ENCODE measurements at places on chromosomes 7 and 10. TPM values are rescaled to one million over a fixed set of nuclear protein-coding genes. Genes with fewer than 3 reads are reported as not detected.

DNA sequence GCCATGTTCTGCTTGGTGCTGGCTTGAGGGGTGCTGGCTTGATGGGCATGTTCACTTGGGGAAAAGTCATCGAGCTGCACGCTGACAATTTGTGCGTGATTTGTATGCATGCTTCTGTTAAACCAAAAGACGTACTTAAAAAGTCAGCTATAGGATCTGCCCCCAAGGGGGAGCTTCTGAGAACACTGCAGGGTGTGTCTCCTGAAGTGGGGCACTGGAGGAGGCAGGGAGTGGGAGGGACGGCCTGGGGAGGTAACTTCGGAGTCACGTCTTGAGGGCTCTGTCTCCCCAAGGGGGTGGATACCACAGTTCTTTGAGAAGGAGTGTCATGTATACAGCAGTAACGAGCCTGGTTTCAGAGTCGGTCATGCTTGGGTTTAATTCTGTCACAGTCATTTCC, 406.5 kb downstream of the PLXNA4 start:
- no peak for DNase-seq

Gene ZC3HAV1
- 43.4 TPM for total RNA-seq

- DNase-seq: no peak
Observed at GRCh38 chr10:62631241-62631640, 173.3 kb upstream of the ADO start.

Gene PNLIPRP2
- not detected for total RNA-seq

Gene MYO1G
- 0.27 TPM for total RNA-seq

- no peak for DNase-seq
Observed at GRCh38 chr7:33044986-33045385, 17.6 kb downstream of the NT5C3A start.

GRCh38 chr7:14271441-14271840, 282.0 kb upstream of the ETV1 start:
- DNase-seq: no peak
